ENCODE measurements at places on chromosomes 6 and 20.

DNA sequence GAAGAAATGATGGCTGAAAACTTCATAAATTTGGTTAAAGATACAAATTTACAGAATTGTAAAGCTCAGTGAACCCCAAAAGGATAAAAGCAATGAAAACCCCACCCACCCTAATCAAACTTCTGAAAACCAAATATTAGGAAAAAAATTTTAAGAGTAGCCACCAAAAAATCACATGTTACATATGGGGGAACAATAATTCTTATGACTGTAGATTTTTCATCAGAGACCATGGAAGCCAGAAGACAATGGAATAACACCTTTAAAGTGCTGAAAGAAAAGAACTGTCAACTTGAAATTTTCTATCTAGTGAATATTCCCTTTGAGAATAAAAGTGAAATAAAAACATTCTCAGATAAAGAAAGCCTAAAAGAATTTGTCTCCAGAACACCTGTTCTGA lies 24.4 kb downstream of the PROCR start:
- DNase-seq = no peak

DNA sequence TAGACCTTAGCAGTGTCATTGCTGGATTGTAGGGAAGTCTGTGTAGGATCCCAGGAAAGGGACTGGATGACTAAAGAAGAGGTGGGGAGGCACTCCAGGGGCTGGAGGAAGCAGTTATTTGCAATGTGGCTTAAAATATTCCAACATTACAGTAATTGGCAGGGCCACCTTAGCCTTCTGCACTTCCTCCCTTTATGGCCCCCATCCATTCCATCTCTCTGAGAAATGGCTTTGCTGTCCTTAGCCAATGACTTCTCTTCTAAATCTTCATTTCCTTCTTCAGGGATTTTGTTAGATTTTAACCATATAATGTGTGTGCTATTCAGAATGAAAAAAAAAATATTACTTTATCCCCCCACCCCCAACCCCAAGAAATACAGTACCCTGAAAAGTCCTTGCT lies 6.4 kb downstream of the ADGRF5 start:
- no peak for DNase-seq

DNA sequence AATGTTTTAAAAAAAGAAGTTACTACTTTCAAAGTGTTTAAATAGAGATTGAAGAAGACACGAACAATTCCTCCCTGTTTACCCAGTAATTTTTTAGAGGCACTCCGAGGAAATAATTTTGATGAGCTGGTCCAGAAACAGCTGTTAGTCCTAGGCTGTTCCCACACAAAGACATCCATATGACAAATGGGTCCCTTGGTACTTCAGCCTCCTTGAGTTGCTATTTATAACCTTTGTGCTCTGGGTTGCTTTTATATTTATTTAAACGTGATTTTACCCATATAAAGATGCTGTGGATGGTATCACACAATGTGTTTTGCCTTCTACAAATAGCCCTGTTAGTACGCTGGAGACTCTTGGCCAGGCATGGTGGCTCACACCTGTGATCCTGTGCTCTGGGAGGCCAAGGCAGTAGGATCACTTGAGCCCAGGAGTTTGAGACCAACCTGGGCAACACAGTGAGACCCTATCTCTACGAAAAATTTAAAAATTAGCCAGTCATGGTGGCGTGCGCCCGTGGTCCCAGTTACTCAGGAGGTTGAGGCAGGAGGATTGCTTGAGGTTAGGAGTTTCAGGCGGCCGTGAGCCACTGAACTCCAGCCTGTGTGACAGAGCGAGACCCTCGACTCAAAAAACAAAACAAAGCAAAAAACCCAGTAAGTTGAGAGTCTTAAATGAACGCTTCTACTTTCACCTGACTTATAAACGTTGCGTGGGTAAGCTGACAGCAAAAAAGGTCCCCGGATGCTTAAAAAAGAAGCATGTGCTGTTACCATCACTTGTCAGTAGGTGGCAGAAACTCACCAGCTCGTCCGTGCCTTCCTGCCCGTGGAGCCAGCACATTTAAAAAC lies 56.9 kb upstream of the ARMH2 start:
- peak; percentile 56 for DNase-seq

DNA sequence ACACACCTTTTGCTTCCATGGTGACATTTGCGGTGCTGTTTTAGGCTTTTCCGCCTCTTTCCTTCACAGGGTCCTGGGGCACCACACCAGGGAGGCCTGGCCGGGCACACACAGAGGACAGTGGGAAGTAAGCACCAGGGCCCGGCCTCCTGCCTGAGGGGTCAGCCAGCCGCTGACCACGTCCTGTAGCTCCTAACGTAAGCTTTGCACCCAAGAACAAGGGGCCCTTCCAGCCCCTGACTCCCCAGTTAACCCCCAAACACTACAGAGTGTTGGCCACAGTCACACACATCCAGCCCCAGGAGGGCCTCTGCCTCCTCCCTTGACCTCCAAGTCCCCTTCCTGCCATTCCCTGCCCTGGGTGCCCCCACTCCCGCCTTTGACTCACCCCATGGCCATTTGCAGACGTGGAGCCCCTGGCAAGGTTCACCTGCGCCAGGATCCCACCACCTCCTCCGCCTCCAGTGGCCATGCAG lies 54.7 kb downstream of the YTHDF1 start:
- no peak for DNase-seq

- DNase-seq = no peak
These were observed 4.1 kb upstream of the ABT1 start for GRCh38 chr6:26592649-26593048.

DNA sequence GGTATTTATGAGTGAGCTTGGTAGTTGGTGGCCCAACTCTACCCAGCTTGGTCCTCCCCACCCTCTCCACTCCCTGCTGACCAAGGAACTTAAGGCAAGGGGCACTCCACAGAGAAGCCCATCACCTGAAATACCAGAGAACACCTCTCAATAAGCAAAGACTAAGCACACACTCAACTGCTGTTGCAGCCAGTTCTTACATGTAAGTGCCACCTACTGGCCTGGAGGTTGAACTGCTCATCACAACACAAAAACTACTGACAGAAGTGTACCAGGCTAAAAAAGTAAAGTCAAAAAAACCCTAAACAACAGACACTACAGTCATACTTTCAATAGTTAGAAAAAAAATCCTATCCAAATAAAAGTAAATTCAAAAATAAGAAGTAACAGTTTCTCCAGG lies 146.2 kb downstream of the FAM83B start:
- no peak for DNase-seq

DNA sequence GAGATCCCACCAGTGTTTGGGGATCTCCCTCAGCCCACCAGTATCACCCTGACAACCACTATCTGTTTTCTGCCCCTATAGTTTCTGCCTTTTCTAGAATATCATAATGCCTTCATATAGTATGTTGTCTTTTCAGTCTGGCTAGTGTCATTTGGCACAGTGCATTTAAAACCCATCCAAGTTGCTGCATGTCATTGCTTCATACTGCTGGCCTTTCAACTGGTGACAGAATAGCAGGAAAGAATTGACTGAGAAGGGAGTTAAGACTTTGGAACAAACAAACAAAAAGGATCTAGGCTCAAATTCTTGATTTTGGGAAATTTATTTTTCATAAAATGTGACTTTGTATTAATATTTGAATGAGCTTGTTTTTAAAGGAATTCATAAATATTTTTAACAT lies 4.5 kb downstream of the LMBRD1 start:
- DNase-seq = no peak

- no peak for DNase-seq
These were observed 24.5 kb downstream of the FRK start for GRCh38 chr6:116036075-116036773.

GRCh38 chr6:29141606-29142005 lies 29.1 kb upstream of the OR2J2 start:
- DNase-seq = no peak

GRCh38 chr6:144893680-144894151 lies 608.6 kb downstream of the UTRN start:
- DNase-seq = no peak

GRCh38 chr6:170438861-170439260 lies 114.2 kb downstream of the PSMB1 start:
- no peak for DNase-seq

DNA sequence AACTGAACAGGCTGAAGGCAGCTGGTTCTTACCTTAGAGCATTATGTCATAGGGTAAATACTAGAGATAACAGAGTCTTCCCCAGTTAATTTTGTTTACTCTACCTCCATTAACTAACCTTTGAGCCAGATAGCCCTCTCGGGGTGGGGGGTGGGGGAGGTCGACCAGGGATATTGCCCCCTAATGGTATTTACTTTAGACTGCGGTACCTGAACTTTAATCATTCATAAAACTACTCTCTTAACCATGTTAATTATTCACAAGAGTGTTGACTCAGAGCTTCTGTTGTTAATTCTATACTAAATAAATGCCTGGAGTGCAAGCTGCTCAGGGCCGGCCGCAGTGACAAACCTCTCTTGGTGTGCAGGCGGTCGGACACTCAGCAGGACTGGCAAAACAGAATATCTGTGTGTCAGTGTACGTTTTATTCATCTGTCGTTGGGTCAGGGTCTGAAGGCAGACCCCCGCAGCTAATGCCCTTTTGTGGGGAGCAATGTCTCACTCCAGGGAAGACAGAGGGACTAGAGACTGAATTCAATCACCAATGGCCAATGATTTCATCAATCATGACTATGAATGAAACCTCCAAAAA lies 152.4 kb upstream of the COL21A1 start:
- DNase-seq = peak; percentile 93

DNA sequence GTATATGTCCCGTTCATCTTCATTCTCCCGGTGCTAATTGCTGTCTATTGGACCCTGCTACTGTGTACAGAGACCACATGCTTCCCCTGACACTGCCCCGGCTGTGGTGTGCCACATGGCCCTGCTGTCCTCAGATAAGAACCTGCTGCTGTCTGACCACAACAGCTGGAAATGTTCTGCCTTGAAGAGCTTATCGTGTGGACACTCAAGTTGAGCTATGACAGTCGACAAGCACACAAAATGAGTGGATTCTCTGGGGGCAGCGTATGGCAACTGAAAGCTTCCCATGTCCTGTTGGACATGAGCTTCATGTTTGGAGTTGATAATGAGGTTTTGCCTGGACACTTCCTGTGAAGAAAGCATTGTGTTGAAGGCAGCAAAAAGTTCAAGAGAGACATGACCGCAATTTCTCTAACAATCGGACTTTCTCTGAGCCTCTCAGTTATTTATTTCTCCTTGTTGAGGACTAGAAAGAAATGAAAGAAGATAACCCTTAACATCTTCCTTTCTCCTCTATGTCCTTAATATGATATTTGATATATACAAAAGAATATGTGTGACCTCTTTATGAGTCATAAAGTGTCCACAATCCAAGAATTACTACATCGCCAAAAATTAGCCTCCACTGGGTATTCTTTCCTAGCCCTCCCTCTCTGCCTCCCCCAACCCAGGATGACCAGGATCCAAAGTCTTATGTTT lies 187.1 kb upstream of the TCF21 start:
- no peak for DNase-seq

GRCh38 chr20:40232273-40232672 lies 456.8 kb downstream of the MAFB start:
- no peak for DNase-seq

DNA sequence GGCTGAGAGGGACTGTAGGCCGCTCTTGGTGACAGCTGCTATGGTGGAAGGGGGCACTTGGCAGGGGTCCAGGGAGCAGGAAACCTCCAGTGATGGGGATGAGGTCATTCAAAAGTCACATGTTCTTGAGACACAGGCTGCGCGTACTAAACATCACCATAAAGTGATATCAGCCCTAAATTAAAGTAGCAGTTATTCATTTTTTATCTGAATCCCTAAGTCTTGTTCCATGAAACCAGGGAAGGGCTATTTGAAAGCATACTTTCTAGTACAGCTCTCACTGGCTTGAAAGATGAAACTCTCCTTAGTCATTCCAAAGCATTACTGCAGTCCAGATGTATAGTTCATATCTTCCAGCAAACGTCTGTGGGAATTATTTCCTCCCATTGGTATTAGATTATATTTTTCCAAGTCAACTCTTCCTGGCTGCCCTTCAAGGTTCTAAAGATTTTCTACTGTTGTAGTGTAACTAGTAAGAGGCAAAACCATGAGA lies 373.1 kb downstream of the CD109 start:
- no peak for DNase-seq

DNA sequence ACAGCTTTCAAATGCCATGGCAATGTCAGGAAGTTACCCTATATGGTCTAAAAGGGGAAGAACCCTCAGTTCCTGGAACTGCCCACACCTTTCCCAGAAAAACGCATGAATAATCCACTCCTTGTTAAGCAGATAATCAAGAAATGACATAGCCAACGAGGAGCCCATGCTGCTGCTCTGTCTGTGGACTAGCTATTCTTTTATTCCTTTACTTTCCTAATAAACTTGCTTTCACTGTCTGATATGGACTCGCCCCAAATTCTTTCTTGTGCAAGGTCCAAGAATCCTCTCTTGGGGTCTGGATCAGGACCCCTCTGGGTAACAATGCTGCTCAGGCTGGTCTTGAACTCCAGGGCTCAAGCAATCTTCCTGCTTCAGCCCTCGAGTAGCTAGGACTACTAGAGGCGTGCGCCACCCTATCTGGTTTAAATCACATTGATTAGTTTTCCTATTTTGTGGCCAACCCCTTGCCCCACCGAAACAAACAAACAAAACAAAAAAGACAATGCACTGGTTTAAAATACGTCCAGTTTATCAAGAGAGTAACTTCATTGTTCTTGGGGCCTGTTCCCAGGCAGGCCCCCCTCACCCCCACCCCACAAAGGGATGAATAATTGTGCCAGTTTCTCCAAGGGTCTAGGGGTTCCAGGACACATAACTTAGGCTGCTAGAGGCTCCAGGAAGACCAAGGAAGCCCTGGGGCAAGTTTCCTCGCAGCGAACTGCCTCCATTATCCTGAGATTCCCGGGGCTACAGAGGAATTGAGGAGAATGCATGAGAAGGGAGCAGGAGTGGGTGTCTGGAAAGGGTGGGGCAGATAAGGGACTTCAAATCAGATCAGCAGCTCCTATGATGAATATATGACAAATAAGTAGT lies 10.1 kb upstream of the AKAP12 start:
- no peak for DNase-seq

- DNase-seq = no peak
These were observed 178.7 kb downstream of the DTNBP1 start for GRCh38 chr6:15484140-15484539.

- no peak for DNase-seq
These were observed 246.4 kb downstream of the CDH26 start for GRCh38 chr20:60204601-60205000.

GRCh38 chr6:111503194-111503593 lies 20.2 kb upstream of the REV3L start:
- DNase-seq = no peak

DNA sequence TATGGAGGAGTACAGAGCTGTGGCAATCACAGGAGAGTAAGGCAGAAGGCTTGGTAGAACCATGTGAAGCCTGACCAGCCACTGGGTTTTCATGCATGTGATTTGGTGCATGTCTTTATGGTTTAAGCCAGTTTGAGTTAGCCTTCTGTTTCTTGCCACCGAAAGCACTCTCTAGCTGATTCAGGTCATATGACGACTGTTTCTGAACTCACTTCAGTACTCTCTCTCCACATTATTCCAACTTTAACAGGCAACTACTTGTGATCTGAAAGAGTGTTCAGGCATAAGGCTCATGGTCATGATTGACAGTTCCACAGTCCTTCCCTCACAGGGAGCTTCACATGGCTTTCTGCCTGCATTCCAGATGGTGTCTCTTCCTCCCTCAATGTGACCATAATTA lies 63.3 kb upstream of the TAB2 start:
- DNase-seq = no peak

GRCh38 chr6:25550631-25551030 lies 101.4 kb upstream of the SCGN start:
- no peak for DNase-seq

- no peak for DNase-seq
These were observed at the start of gene KCNG1 for GRCh38 chr20:51022803-51023616. Gene KCNG1 (minus strand): TSS chr20:51023107. CDS start chr20:51010338, 12,769 bp downstream.

- DNase-seq = no peak
These were observed 307.5 kb upstream of the SULF2 start for GRCh38 chr20:48092596-48093280.

- peak; percentile 67 for DNase-seq
These were observed 420 bp downstream of the SOX4 start for GRCh38 chr6:21593927-21594415.
